ENCODE measurements at places on chromosomes 11 and 22. TPM values are rescaled to one million over a fixed set of nuclear protein-coding genes. Genes with fewer than 3 reads are reported as not detected.

The PCSK7 gene
- 14.1 TPM for polyA plus RNA-seq

The RCN1 gene
- 37.8 TPM for polyA plus RNA-seq

The CFAP68 gene
- 40.7 TPM for polyA plus RNA-seq

The SYCE3 gene
- not detected for polyA plus RNA-seq

The PRDX5 gene
- polyA plus RNA-seq: 673 TPM

The KRTAP5-7 gene
- not detected for polyA plus RNA-seq

The GLB1L3 gene
- polyA plus RNA-seq: not detected

The SLC7A4 gene
- 0.12 TPM for polyA plus RNA-seq

The STK33 gene
- 4.7 TPM for polyA plus RNA-seq

The EFCAB6 gene
- polyA plus RNA-seq: 2.3 TPM

The TMEM218 gene
- polyA plus RNA-seq: 16.1 TPM

The KRTAP5-2 gene
- polyA plus RNA-seq: not detected

The CSKMT gene
- 8.7 TPM for polyA plus RNA-seq

The CYTH4 gene
- polyA plus RNA-seq: 5.0 TPM

The CABP4 gene
- 1.7 TPM for polyA plus RNA-seq

The ANO5 gene
- polyA plus RNA-seq: 0.92 TPM

The PANX2 gene
- polyA plus RNA-seq: 1.1 TPM

The NFAM1 gene
- 0.28 TPM for polyA plus RNA-seq

The OR10A2 gene
- polyA plus RNA-seq: not detected

The KCNJ1 gene
- not detected for polyA plus RNA-seq
